Urothelium cell line (cell line): ENCODE measurements at places on chromosomes 1 and 21.

- no peak for DNase-seq
Observed at GRCh38 chr1:114342376-114342775, 168.6 kb downstream of the TRIM33 start.

DNA sequence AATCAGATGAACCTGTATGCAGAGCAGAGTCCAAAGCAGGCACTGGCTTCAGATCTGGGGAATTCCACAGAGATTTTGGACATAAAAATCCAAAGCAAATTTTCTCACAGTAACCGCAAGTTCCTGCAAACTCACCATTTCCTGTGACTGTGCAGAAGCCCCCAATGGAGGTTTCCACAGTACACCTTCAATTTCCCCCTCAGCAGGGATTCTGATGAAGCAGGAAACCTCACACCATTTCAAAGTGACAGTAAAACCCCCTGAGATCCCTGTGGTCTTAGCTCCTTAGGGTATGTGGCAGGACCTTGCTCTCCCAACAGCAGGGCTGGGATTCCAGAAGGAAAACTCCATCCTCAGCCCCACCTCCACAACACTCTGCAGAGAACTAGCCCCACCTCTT lies 6.0 kb upstream of the TGFBR3 start:
- no peak for DNase-seq

DNA sequence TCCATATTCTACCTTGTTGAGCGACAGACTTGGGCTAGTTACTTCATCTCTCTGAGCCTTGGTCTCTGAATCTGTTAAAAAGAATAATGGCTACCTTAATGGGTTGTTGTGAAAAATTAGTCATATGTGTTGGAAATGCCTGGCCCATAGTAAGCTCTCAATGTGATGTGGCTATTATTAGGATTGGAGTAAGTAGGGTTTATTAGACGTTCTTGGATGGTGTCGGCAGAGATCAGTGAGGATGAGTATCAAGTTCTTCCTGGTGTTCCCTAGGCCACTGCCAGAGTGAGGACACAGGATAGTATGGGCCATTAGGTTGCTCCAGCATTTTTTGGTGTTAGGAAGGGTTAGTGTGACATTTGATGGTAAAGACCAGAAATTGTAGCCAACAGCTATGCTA lies 121.1 kb upstream of the DUSP10 start:
- no peak for DNase-seq

GRCh38 chr1:215290018-215290417 lies 207.5 kb downstream of the KCNK2 start:
- DNase-seq = no peak

DNA sequence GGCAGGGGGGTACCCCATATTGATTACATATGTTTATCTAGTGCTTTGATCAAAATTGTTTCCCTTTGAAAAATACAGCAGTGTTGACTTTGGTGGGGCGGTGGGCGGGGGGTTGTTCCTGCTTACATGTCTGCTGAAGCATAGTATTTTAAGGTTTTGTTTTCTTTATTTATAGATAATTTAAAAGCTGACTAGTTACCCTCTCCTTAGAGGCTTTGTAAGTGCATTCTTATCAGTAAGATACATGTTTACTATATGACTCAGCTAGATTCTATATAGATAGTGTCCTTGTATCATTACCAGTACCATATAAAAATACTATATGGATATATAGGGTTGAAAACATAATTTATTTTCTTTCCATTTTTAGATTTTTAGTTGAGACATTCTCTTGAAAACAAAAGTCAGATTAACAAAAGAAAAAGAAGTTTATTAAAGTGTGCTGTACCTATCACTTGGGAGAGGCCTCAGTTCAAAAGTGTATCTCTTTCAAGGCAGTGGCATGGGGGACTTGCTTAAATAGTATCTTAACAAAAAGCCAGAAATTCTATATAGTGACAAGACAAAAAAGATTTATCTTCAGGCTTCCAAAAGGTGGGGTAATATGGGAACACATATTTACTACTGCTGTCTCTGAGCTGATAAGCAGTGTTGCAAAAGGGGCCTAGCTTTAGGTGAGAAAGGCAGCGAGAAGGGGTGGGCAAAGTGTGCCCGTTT lies 79.0 kb downstream of the HS2ST1 start:
- no peak for DNase-seq
